ENCODE measurements at places on chromosomes 1 and 21. TPM values are rescaled to one million over a fixed set of nuclear protein-coding genes. Genes with fewer than 3 reads are reported as not detected.

GRCh38 chr1:212539737-212540430 lies 68.7 kb upstream of the ATF3 start:
- H3K36me3 ChIP-seq: no peaks in the 10 kb centered on the region
- H3K4me1 ChIP-seq: no peaks in the 10 kb centered on the region
- DNase-seq: no peak
- no peak overlapping the region for H3K27ac ChIP-seq
- peaks cover 12% of the 10 kb centered on the region for H3K27me3 ChIP-seq
- no peak overlapping the region for H3K4me3 ChIP-seq

- no peak overlapping the region for H3K4me3 ChIP-seq
- H3K27ac ChIP-seq: no peak overlapping the region
- DNase-seq: no peak
- no peaks in the 10 kb centered on the region for H3K36me3 ChIP-seq
- H3K4me1 ChIP-seq: peaks cover 27% of the 10 kb centered on the region
- peaks cover 20% of the 10 kb centered on the region for H3K27me3 ChIP-seq
These were observed 6.3 kb downstream of the HHAT start for GRCh38 chr1:210335001-210335400.

GRCh38 chr1:200905411-200906052 lies 10.8 kb downstream of the INAVA start:
- peaks cover 10% of the 10 kb centered on the region for H3K4me1 ChIP-seq
- H3K27me3 ChIP-seq: peaks cover 35% of the 10 kb centered on the region
- peak; percentile 38 for DNase-seq
- H3K4me3 ChIP-seq: no peak overlapping the region
- no peak overlapping the region for H3K27ac ChIP-seq

Gene PODN
- total RNA-seq: not detected

- H3K27ac ChIP-seq: no peak overlapping the region
- no peak overlapping the region for H3K4me3 ChIP-seq
- H3K36me3 ChIP-seq: no peaks in the 10 kb centered on the region
- no peaks in the 10 kb centered on the region for H3K4me1 ChIP-seq
- DNase-seq: no peak
- no peaks in the 10 kb centered on the region for H3K27me3 ChIP-seq
These were observed 142.9 kb downstream of the ROR1 start for GRCh38 chr1:63916485-63917360.

DNA sequence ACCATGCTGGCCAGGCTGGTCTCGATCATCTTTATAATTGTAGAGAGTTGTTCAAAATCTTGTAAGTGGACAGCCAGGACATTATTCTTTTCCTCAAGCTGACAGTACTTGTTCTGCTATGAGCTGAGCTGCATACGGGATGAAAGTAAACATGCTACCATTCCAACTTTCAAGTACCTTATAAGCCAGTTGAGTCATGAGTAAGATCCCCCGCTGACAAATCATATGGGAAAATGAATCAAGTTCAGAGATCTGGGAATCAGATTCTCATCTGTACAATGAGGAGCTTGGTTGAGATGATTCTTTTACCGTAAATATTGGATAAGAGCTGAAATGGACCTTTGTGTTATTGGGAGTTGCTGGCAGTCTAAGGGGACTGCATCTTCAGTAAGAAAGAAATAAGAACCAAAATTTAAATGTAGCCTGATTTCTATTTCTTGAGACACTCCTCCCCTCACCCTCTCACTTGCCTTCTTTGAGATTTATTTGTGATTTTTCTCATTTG lies 62.7 kb downstream of the CENPF start:
- no peak overlapping the region for H3K27ac ChIP-seq
- no peak overlapping the region for H3K4me3 ChIP-seq
- peaks cover 60% of the 10 kb centered on the region for H3K36me3 ChIP-seq

Gene HAO2
- not detected for total RNA-seq

DNA sequence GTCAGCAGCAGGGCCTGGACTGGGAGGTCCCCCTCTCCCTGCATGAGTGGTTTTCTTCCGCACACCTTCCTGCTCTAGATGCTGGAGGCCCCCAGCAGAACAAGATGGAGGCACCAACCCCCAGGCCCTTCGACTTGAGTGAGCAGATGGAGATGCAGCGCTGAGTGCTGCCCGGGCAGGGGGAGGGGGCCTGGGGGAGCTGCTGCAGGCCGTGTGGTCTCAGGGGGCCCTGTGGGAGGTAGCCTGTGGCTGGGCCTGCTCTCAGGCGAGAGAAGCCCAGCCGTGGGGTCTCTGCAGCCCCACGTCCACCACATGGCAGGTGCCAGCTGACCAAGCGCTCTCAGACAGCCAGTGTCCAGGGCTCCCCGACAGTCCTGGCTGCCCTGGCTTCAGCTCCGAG lies 1.2 kb upstream of the FAAP20 start:
- no peak overlapping the region for H3K27ac ChIP-seq
- no peaks in the 10 kb centered on the region for H3K27me3 ChIP-seq
- no peaks in the 10 kb centered on the region for H3K36me3 ChIP-seq
- no peak overlapping the region for H3K4me3 ChIP-seq

DNA sequence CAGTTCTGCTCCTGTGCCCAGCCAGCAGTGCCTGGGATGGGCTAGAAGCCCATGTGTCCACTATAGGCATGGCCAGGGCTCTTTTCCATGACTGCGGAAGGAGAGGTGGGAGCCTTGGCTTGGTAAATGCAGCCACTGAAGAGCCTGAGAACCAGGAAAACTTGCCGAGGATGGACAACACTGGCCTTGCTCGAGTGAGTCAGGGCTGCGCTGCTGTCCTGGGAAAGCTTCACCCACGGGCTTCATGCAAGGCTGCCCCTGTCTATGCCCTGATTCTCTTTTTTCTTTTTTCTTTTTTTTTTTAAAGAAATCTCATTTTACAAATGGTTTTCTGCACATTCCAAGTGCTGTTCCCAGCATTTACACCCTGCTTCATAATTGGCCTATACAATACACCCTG lies 156.5 kb downstream of the CAMTA1 start:
- H3K4me3 ChIP-seq: no peak overlapping the region
- H3K27ac ChIP-seq: no peak overlapping the region
- H3K27me3 ChIP-seq: no peaks in the 10 kb centered on the region
- no peak for DNase-seq

DNA sequence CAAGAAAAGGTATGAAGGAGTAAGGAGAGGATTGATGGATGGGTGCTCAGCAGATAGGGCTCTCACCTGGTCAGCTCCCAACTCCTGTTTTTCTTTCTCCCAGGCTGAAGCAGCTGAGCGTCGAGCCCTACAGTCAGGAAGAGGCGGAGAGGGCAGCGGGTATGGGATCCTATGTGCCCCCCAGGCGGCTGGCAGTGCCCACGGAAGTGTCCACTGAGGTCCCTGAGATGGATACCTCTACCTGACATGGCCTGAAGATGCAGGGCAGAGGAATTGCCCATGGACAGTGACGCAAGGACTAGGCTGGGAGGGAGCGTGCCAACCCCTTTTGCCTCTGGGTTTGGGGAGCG lies 739 bp downstream of the ZNF593 start:
- peak overlapping the region; percentile 92 for H3K4me3 ChIP-seq
- peak overlapping the region; percentile 88 for H3K27ac ChIP-seq
- peaks cover 15% of the 10 kb centered on the region for H3K27me3 ChIP-seq

GRCh38 chr1:232218955-232219865 lies 410.7 kb downstream of the SIPA1L2 start:
- no peak for DNase-seq
- H3K4me3 ChIP-seq: no peak overlapping the region
- no peaks in the 10 kb centered on the region for H3K36me3 ChIP-seq
- no peaks in the 10 kb centered on the region for H3K4me1 ChIP-seq
- no peaks in the 10 kb centered on the region for H3K27me3 ChIP-seq

Gene LCE7A
- not detected for total RNA-seq

- no peak overlapping the region for H3K27ac ChIP-seq
- H3K36me3 ChIP-seq: no peaks in the 10 kb centered on the region
- no peak for DNase-seq
- no peaks in the 10 kb centered on the region for H3K4me1 ChIP-seq
- peaks cover 17% of the 10 kb centered on the region for H3K27me3 ChIP-seq
These were observed 12.9 kb upstream of the GJA5 start for GRCh38 chr1:147773215-147773715.

- H3K4me1 ChIP-seq: no peaks in the 10 kb centered on the region
- no peak overlapping the region for H3K4me3 ChIP-seq
- no peak overlapping the region for H3K27ac ChIP-seq
- DNase-seq: no peak
These were observed 116.1 kb upstream of the GORAB start for GRCh38 chr1:170415710-170416372.

DNA sequence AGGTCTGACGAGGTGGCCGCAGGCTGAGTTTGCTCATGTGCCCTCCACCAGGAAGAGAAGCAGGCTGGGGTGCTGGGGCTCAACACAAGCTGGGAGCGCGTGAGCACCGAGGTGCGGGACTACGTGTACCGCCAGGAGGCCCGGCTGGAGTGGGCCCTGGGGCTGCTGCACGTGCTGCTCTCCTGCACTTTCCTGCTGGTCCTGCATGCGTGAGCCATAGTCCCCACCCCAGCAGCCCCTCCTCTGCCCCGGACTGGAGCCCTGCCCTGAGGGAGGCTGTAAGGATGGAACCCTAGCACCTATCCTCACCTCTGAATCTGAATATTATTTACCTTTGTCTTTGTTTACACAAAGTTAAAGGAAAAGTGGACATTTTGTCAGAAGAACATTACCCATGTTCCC lies 7.8 kb upstream of the ADAM15 start:
- no peak overlapping the region for H3K4me3 ChIP-seq
- H3K4me1 ChIP-seq: peaks cover 15% of the 10 kb centered on the region
- DNase-seq: no peak
- H3K27ac ChIP-seq: no peak overlapping the region
- peaks cover 10% of the 10 kb centered on the region for H3K27me3 ChIP-seq
- H3K36me3 ChIP-seq: no peaks in the 10 kb centered on the region

DNA sequence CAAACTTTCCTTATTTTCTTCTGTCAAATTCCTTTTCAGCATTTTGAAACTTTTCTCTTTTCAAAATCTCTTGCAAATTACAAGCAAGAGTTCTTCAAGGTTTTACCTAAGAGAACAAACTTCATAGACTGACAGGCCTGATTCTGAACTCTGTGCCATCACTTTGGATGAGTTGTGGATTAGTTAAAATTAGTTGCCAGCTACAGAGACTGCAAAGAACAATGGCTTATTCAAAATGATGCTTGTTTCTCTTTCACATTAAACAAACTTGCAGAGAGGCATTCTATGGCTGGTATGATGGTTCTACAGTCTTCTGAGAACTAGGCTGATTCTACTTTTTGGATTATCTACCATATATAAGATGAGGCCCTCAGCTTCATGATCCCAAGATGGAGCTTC lies 3.8 kb downstream of the LRRC8B start:
- H3K36me3 ChIP-seq: peaks cover 37% of the 10 kb centered on the region
- H3K27me3 ChIP-seq: no peaks in the 10 kb centered on the region
- no peak overlapping the region for H3K4me3 ChIP-seq
- DNase-seq: no peak
- H3K27ac ChIP-seq: no peak overlapping the region

Gene GUCA2B
- not detected for total RNA-seq

- no peak overlapping the region for H3K27ac ChIP-seq
- H3K36me3 ChIP-seq: no peaks in the 10 kb centered on the region
- no peak for DNase-seq
- H3K4me3 ChIP-seq: no peak overlapping the region
These were observed 144.4 kb downstream of the PTBP2 start for GRCh38 chr1:96865731-96866685.

DNA sequence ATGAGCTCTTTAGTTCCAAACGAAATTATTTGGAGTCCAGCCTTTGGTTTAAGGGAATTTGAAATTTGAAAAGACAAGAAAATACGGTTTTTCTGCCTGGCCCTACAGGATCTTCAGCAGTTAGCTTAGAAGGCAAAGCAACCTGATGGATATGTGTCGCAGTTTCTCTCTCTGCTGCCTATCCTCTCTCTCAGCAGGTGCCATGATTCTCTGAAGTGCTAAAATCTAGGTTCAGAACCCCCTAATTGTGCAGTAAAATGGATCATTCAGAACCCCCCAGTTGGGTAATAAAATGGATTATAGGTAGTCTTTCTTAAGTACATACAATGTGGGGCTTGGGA lies 446 bp upstream of the DEPDC1 start:
- DNase-seq: no peak
- H3K4me3 ChIP-seq: peak overlapping the region; percentile 92
- no peak overlapping the region for H3K27ac ChIP-seq
- peaks cover 5% of the 10 kb centered on the region for H3K36me3 ChIP-seq

- no peaks in the 10 kb centered on the region for H3K27me3 ChIP-seq
- no peaks in the 10 kb centered on the region for H3K4me1 ChIP-seq
- no peaks in the 10 kb centered on the region for H3K36me3 ChIP-seq
- no peak overlapping the region for H3K4me3 ChIP-seq
- H3K27ac ChIP-seq: no peak overlapping the region
These were observed 32.7 kb upstream of the ENAH start for GRCh38 chr1:225685476-225686176.

- H3K4me1 ChIP-seq: no peaks in the 10 kb centered on the region
- no peaks in the 10 kb centered on the region for H3K27me3 ChIP-seq
- H3K4me3 ChIP-seq: no peak overlapping the region
These were observed 136.9 kb downstream of the RWDD3 start for GRCh38 chr1:95370691-95371562.

DNA sequence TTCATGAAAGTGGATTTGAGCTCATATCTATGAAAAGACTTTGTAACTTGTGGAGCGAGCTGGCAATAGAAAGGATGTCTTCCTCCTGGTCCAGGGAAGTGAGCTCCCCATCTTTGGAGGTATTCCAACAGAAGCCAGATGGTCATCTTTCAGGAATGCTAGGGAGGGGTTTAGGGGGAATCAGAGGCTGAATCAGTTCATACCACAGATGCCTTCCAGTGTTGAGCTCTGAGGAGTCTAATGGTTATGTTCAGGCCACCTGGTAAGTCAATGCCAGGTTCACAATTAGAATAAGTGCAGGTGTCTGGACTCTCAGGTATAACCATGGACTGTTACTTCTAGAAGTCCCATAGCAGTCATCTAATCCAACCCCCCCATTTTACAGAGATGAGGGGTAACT lies 119.1 kb downstream of the ACTL8 start:
- no peaks in the 10 kb centered on the region for H3K36me3 ChIP-seq
- DNase-seq: no peak
- H3K27ac ChIP-seq: no peak overlapping the region
- H3K4me3 ChIP-seq: no peak overlapping the region
- H3K27me3 ChIP-seq: no peaks in the 10 kb centered on the region

Gene TGFB2
- not detected for total RNA-seq

Gene KRTAP22-2
- not detected for total RNA-seq

Gene ALX3
- total RNA-seq: not detected

Gene TCEA3
- 2.0 TPM for total RNA-seq

Gene OR2T29
- total RNA-seq: not detected

- H3K4me1 ChIP-seq: peaks cover 49% of the 10 kb centered on the region
- no peaks in the 10 kb centered on the region for H3K36me3 ChIP-seq
- peak overlapping the region; percentile 73 for H3K27ac ChIP-seq
- H3K27me3 ChIP-seq: no peaks in the 10 kb centered on the region
These were observed 60.8 kb downstream of the FASLG start for GRCh38 chr1:172719694-172720138.

Gene NBPF9
- 22.0 TPM for total RNA-seq

- H3K4me1 ChIP-seq: peaks cover 66% of the 10 kb centered on the region
- H3K36me3 ChIP-seq: peaks cover 10% of the 10 kb centered on the region
- peak overlapping the region; percentile 87 for H3K27ac ChIP-seq
- peaks cover 12% of the 10 kb centered on the region for H3K27me3 ChIP-seq
- DNase-seq: no peak
These were observed 940 bp upstream of the PLA2G2C start for GRCh38 chr1:20187103-20187812.

- H3K4me3 ChIP-seq: no peak overlapping the region
- H3K27me3 ChIP-seq: peaks cover 20% of the 10 kb centered on the region
- H3K27ac ChIP-seq: no peak overlapping the region
- no peaks in the 10 kb centered on the region for H3K36me3 ChIP-seq
- H3K4me1 ChIP-seq: no peaks in the 10 kb centered on the region
These were observed 4.5 kb upstream of the LRRC52 start for GRCh38 chr1:165539306-165539705.

Gene C1QA
- not detected for total RNA-seq

Gene CYP4A11
- total RNA-seq: not detected

Gene GFI1
- 103 TPM for total RNA-seq

- peak overlapping the region; percentile 85 for H3K27ac ChIP-seq
- H3K27me3 ChIP-seq: no peaks in the 10 kb centered on the region
- peaks cover 19% of the 10 kb centered on the region for H3K4me1 ChIP-seq
- H3K4me3 ChIP-seq: peak overlapping the region; percentile 83
These were observed 1.0 kb upstream of the NAXE start for GRCh38 chr1:156590326-156591180.

Measured in activated T-helper 1 cell treated with anti-CD3 and anti-CD28 coated beads, Interleukin-12 subunit alpha, Interleukin-12 subunit beta, Interleukin-2, Interleukin-4 antibody, amounts not matched to agents 30 ng/mL and 10 ng/mL and 1 ng/mL, durations not matched to agents 14 hours and 24 hours and 36 hours (primary cell).